HT-29 (cell line): ENCODE measurements at places on chromosomes 13 and 19.

DNA sequence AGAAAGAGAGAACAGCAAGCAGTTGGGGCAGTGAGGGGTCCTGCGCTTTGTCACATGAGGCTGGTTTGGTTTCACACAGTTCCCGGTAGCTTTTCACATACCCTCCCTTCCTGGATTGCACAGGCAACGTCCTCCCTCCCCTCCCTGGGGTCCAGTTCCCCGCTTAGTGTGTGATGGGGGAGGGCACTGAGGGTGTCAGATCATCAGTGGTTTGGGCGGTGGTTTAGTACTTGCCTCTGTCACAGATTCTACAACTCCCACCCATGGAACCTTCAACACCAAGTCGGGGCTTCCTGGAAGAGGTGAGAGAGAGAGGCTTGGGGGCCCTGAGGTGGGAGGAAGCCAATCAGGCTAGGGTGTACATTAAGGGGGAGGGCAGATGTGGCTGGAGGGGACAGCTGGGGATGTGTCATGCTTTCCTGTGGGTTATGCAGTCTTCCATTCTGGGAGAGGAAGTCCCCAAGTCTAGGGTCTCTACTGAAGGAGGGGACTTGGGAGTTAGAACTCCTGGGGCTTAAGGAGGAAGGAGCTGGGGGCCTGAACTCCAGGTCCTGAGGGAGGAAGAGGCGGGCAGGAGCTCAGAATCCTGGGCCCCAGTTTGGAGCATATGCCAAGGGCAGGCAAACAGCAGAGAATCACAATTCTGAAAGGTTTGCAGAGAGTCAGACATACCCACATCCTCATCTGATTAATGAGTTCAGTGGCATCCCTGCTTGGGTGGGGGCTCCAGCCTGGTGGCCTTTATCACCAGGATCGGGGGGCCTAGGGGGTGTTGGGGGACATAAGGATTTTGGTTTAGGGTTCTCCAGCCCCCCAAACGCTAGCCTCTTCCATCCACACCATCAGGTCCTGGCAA is at the start of gene NKG7:
Gene NKG7 (minus strand): TSS at position 6 of the 856 bp plus-strand sequence. CDS start 119 bp downstream, outside the sequence.
- DNase-seq = no peak

- no peak for DNase-seq
These were observed 76.6 kb downstream of the STOML3 start for GRCh38 chr13:38914070-38914469.

GRCh38 chr19:21463449-21464105 is 41.8 kb upstream of the ZNF429 start:
- no peak for DNase-seq

DNA sequence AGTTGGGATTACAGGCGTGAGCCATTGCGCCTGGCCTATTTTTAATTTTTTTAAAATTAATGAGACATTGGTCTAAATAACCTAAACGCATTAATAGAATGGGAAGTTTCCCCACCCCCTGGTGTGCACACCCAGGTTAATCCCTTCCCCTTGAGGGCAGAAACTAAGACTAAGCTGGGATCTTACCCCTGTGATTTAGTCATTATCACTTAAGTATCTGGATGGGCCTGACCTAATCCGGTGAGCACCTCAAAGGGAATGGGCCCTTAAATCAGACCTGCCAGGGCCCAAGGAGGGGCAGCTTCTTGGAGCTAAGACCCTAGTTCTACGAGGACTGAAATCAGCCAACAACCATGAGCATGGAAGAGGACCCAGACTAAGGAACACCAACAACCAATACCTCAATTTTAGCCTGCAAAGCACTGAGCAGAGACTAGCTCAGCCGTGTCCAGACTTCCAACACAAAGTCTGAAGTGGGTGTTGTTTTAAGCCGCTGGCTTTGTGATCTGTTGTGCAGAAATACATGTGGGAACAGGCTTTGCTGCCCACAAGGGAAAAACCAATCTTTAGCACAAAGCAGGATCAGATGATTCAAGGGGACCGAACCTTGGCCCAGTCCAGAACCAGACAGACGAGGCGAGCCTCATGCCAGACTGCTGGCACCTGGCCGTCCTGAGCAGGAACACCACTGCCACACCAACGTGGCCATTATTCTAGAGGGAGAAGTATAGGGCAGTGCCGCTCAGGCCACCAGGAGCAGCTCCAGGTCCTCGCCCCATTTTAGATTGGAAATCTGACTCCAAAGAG is 7.1 kb downstream of the UBE2S start:
- DNase-seq = no peak

DNA sequence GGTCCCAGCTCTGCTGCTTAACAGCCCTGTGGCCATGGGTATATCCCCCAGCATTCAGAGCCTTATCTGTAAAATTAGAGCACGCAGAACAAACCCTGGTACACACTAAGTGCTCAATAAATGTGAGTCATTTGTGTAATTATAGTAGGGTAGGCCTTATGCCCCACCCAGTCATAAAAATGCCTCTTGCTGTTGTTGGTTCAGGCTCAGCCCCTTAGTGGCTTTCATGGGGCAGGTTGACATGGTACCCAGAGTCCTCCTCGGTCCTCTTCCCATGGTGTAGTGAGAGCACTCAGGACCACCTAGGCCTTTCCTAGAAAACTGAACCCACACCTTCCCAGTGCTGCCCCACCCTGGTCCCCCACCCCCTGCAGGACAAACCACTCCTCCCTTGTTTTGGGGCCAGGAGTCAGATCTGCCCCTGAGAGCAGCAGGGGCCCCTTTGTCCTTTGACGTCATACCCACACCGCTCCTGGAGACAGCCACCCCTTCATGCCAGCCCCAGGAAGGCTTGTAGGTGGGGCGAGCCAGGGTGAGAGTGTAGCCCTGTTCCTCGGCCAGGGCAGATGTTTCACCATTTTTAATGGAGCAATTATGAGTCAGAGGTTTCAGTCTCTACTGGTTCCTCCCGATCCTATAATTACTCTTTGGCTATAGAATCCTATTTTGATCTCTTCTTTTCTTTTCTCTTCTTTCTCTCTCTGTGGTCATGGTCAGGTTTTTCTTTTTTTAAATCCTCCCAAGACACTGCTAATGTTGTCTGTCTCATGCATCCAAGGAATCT is 36.8 kb downstream of the ACTN4 start:
- peak; percentile 98 for DNase-seq

DNA sequence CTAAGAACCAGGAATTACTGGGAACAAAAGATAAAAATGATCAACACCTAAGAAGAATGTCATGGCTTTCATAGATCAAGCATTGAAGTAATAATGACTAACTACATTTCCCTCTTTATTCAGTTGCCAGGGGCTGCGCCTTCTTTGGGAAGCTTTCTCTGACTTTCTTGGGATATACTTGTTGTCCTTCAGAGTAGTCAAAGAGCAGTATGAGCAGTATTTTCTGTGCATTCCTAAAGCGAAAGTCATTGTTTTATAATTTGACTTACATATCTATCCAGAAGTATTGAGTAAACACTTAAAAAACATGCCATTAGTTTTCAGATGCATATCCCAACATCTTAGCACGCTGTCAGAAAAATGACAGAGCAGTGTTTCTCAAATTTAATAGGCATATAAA is 2412.4 kb downstream of the PCDH9 start:
- DNase-seq = no peak

- DNase-seq = peak; percentile 35
These were observed 46.5 kb downstream of the UTP14C start for GRCh38 chr13:52070929-52071523.

GRCh38 chr19:30731591-30731990 is 359.4 kb downstream of the ZNF536 start:
- DNase-seq = no peak

DNA sequence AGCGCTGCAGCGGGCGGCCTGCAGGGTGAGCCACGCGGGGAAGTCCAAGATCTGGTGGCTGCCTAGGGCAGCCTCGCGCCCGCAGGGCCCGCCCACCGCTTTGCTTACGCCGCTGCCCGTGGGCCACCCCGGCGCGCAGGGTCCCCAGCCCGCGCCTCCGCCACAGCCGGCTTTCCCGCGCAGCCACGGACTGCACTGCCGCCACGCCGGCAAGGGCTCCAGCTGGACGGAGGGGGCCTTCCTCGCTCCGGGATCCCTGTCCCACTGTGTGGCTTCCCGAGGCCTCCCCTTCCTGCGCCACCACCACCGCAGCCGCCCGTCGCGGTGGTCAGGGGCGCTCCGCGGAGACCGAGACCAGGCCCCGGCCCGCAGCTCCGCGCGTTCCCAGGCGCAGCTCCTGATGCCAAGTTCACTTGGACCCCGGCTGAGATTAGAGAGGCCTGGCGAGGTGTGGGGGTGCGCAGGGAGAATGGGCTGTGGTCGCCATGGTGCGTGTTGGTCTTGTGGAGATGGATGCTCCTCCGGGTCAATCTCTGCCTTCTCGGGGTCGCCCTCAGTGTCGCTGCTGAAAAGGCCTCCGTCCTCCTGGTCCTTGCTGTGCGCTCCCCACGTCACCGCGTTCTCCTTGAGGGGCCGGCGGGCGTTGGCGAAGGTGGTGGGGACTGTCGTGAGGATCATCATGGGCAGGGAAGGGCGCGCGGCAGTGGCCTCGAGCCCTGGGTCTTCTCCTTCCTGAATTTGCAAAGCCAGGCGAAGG is 17.9 kb upstream of the RNF17 start:
- no peak for DNase-seq

GRCh38 chr13:108322206-108322824 is 52.8 kb downstream of the TNFSF13B start:
- peak; percentile 71 for DNase-seq

GRCh38 chr13:30042891-30043630 is 192.6 kb upstream of the UBL3 start:
- DNase-seq = no peak

DNA sequence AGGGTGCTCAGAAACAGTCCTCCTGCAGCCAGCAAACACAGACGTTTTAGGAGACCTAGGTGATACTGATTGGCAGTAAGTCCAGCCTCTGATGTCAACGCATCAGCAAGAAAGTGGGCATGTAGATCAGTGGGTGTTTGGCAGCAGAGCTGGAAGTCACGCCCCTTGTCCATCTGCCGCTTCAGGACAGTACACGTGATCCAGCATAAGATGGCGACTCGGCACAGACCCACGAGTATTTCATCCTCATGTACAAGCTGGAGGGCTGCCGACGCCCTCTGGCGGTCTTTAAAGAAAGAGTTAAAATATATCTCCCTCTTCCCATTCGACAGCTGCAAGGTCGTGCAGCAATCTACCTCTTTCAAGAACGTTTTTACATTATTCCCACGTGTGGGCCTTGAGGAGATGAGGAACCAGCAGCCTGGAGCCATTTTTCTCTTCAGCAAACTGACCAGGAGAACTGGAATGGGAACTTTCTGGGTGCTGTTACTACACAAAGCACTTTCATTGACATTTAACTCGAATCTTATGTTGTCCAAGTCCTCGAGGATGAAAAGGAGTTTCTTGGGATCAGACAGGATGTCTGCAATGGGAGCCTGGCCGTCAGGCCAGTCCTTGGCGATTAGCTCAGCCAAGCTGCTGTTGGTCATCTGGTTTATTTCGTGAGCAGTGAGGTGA is 22.3 kb downstream of the NLRP11 start:
- peak; percentile 97 for DNase-seq

DNA sequence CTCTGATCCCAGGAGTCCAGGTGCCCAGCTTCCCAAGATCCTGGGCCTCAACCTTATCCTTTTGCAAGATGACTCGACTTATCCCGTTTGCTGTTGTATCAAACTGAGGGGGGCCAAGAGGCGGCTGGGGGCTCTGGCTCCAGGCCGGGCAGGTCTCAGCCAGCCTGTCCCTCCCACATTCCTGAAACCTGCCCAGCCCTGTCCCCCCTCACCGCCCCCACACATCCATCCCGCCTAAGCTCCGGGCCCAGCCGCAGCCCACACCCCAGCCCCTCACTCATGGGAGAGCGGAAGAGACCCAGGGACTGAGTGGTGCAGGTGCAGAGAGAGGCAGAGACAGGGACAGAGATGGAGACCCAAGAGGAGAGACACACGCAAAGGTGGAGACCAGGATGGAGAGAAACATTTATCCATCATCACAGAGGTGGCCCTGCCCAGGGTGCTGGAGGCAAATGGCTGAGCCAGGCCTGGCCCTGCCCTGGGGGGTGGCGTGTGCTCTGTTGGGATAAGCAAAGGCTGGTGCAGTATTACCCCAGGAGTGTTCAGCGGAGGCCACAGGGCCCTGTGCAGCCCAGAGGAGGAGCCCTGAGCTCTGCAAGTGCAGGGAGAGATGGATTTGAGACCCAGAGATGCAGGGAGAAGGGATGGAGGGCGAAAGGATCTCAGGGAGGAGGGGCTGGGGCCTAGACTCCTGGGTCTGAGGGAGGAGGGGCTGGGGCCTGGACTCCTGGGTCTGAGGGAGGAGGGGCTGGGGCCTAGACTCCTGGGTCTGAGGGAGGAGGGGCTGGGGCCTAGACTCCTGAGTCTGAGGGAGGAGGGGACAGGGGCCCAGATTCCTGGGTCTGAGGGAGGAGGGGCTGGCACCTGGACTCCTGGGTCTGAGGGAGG is 1.6 kb downstream of the BCAM start:
- no peak for DNase-seq

- DNase-seq = no peak
These were observed 82.8 kb downstream of the ITGBL1 start for GRCh38 chr13:101535192-101535746.

- peak; percentile 35 for DNase-seq
These were observed 690 bp upstream of the B3GNT8 start for GRCh38 chr19:41427647-41428480.

DNA sequence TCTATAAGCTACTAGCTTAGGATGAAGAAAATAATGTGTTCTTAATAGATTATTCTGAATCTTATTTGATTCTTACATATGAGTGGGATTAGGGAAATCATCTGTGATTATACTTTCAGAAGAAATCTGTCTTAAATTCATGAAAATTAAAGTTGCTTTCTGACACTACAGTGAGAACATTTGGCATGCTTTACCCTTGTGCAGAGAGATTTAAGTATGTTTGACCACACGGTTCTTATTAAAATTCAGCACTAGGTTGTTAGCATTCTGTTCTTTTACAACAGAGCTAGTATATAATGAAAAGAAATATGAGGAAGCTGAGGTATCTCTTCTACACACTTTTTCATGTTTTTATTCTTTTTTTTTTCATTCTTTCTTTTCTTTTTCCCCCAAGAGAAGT is 2723.9 kb downstream of the PCDH9 start:
- DNase-seq = no peak

- peak; percentile 81 for DNase-seq
These were observed 2.2 kb upstream of the PLEKHG2 start for GRCh38 chr19:39410017-39410830.

- DNase-seq = peak; percentile 13
These were observed 4.3 kb downstream of the GAMT start for GRCh38 chr19:1396768-1397679.

GRCh38 chr19:43441716-43442115 is 23.7 kb downstream of the LYPD3 start:
- no peak for DNase-seq

DNA sequence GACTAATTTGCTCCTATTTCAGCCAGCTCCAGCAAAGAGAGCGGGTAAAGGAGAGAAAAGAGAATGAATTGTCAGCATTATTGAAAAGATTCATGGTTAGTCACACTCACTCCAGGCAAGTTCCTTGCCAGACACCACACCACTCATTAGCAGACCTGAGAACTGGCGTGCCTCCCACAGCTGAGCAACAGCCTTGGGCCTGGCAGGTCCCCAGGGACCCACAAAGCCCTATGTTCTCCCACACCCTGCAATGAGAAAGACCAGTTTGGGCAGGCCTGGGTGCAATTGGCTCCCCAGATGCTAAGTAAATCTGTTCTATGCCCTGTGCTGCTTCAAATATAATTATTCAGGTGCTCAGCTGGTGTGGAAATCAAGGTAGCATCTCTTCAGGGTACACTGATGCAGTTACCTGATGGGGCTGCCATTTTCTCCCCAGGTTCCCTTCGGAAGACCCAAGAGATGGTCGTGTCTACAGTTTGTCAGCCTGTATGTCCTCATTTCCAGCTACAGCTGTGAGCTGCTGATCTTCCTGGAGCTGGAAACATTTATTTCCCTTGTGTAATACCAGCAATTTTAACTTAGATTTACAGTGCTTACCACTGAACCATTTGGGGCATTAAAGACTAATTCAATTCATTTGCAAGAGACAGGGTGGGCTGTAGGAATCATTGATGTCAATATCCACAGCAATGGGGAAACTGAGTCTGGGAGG is 405.0 kb downstream of the COG6 start:
- no peak for DNase-seq
